ENCODE measurements at places on chromosomes 2 and 18.

DNA sequence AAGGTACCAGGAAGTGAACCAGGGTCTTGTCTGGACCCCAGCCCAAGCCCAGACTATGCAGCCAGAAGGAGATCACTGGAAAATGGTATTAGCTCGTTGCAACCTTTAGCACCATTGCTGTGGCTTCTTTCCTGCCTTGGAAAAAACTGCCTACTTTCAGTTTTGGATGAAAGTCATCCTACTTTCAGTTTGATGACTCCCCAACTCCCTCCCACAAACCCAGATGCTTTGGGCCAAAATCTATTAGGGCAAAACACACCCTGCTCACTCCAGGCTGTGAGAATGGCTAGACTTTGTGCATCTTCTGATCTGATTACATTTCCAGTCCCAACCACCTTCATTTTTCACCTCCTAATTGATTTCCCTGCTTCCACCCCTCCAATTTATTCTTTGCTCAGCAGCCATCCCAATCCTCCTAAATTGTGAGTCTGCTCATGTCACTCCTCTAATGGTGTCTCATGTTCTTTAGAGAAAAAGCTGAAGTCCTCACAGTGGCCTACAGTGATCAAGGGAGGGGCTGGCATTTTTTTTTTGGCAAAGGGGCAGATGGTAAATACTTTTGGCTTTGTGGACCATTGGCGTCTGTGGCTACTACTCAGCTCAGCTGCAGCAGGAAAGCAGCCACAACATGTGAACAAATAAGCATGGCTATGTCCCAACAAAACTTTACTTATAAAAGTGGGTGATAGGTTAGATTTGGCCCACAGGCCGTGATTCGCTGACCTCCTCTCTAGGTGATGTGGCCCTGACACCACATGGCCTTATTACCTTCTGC is 368.7 kb downstream of the SLC4A3 start:
- peak; percentile 68 for DNase-seq

GRCh38 chr2:171141320-171141719 is 19.4 kb downstream of the TLK1 start:
- no peak for DNase-seq

- DNase-seq: no peak
These were observed 3.8 kb upstream of the ANKRD23 start for GRCh38 chr2:96847586-96847985.

DNA sequence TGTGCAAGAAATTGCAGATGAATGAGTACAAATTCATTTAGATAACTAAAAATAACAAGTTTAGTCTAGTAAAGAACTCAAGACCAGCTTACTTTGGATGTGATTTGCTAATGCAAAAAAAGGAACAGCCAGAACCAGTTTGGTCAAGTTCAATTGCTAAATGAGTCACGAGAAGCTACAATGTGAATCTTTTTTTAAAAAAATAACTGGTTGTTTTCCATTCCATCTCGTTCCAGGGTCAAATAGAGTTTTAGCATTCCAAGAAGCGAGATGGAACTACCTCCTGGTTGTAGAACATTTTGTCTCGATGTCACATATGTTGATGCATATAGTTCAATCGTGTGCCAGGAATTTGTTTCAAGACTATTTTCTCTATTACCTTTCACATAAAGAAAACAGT is 65.0 kb upstream of the IKZF2 start:
- peak; percentile 39 for DNase-seq

GRCh38 chr2:73089270-73090030 is 17.9 kb upstream of the SFXN5 start:
- peak; percentile 89 for DNase-seq

GRCh38 chr18:33440060-33441043 is at the start of gene CCDC178:
CCDC178 (minus strand) TSS chr18:33440721; CDS start chr18:33412088, 28,633 bp downstream.
- peak; percentile 80 for DNase-seq

GRCh38 chr2:233211548-233211895 is 40.0 kb upstream of the ATG16L1 start:
- DNase-seq: no peak

DNA sequence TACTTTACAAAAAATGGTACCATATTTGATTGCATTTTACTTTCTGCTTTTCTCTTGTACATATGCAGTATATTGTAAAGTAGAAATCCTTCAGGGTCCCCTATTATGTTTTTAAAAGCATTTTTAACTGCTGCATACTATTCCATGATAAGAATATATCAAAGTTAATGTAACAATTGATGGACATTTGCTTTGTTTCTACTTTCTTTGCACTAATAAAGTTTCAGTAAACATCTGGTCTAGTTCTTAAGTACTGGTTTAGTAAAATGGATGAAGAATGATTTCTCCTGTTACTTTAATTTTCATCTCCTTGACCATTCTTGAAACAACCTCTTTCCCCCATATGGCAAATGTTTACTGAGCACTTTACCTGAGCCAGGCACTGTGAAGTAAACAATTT is 1.7 kb downstream of the MRPS9 start:
- DNase-seq: no peak

DNA sequence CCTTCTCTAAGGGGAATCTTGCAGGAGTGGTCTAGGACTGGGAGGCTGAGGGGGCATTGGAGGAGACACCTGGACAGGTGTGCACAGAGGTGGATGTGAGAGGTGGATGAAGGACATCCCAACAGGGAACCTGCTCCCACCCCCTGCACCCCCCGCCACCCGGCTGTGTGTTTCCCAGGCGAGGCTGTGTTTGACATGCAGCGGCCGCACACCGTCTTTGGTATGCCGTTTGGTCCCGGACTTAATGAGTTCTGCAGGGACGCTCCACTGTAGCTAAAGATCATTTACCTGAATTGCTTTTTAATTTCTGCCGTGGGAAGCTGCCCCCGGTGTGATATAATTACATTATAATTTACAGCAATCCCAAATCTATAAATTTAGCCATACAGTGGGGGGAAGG is 87.3 kb downstream of the GLI2 start:
- no peak for DNase-seq

DNA sequence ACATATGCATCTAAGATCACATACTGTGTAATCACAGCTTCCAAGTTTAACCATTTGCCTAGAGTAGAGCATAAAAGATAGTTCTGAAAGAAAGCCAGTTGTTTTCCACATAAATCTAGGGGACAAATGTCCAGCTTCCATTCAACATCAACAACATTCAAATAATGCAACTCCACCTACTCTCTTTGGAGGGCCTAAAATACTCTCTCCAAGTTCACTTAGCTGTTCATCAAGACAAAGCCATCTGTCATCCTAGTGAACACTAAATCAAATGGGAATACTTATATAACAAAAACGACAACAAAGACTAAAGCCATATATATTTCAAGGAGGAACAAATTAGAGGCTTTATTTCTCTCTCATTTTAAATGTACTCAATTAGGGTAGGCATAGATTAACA is 221.5 kb upstream of the CDH2 start:
- DNase-seq: no peak

DNA sequence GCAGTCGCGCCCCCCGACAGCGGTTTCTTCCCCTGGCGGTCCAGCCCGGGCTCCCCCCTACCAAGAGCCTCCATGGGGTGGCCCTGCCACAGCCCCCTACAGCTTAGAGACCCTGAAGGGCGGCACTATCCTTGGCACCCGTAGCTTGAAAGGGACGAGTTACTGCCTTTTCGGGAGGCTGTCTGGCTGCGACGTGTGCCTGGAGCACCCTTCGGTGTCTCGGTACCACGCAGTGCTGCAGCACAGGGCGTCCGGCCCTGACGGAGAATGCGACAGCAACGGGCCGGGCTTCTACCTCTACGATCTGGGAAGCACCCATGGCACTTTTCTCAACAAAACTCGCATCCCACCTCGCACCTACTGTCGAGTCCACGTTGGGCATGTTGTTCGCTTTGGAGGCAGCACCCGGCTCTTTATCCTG is 475 bp downstream of the SLC4A1AP start:
- no peak for DNase-seq

DNA sequence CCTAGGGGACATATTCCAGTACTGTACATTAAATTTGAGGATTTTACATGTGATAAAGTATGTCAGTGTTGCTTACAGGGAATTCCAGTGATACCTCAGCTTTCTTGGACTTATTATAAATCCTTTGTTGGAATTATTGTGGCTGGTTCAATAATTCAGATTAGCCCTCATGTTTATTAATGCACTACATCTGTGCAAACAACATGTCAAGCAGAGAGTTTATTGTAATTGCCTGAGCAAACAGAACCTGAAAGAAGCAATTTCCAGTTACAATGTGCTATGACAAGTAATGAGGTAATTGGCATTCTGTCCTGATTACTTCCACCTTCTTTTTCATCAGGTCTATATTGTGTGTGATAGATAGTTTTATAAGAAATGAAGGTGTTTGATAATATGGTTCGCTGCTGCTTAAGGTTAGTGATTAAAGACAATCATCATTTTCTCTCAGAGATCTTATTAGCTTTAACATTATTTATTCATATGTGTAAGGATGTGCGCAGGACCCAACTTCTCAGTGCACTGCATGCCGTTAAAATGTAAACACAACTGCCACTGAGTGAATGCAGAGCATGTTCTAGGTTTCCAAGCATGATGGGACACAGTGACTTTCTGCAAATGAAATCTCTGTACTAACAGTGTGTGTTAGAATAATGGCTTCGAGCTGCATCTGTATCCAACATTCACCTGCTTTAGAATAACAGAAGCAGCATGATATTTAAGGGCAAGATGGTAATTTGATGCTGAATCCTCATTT is 973.7 kb upstream of the POU3F3 start:
- no peak for DNase-seq

DNA sequence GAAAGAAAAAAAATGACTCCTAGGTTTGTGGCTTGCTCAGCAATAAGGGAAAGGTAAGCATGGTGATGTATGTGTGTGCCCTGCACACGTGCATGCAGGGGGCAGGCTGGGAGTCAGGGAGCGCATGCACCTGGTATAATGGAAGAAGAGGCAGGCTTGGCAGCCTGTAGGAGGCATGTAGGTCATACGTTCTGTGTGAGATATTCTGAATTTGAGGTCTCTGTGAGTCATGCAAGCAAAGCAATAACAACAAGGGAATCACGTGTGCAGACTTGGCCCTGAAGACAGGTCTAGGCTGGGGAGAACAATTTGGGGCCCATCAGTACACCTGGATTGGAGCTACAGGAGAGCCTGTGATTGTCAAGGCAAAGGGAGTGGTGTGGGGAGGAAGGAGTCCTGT is 94.5 kb upstream of the TTC39C start:
- DNase-seq: no peak

DNA sequence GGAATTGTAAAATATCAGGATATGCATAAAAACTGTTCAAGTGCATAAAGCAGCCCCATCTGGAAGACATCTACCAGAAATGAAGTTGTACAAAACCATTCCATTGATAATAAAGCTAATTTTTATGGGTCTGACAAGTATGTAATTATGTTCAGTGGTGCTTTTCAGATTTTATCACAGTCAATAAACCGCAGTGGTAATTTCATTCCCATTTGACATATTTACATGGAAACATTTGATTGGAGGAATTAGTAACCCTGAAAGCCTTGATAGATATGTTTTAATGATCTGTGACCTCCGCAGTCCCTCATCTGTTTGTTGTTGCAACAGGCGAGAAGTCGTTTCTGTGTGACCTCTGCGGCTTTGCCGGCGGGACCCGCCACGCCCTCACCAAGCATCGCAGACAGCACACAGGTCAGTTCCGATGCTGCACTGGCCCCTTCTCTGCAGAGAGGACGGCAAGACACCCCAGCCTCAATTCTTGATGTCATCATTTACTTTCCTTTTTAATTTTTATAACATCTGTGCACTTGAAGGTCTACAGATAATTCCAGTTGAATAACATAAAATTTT is 283.1 kb downstream of the ZNF407 start:
- DNase-seq: peak; percentile 27

DNA sequence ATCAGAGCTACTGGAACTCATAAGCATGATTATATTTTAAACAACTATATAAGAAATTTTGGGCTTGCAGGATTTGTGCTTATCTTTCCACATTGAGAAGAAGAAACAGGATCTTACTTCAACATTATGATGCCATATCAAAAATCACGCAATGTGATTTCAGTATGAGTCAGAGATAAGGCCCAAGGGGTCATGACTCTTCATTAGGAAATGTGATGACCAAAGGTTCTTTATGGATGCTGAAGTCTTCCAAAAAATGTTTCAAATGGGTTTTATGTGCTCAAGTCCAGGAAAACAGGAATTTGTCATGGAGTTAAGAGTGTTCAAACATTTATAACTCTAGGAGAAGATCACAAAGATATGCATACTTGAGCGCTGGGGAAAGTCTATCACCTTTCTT is 7.8 kb upstream of the SERPINB2 start:
- DNase-seq: no peak

DNA sequence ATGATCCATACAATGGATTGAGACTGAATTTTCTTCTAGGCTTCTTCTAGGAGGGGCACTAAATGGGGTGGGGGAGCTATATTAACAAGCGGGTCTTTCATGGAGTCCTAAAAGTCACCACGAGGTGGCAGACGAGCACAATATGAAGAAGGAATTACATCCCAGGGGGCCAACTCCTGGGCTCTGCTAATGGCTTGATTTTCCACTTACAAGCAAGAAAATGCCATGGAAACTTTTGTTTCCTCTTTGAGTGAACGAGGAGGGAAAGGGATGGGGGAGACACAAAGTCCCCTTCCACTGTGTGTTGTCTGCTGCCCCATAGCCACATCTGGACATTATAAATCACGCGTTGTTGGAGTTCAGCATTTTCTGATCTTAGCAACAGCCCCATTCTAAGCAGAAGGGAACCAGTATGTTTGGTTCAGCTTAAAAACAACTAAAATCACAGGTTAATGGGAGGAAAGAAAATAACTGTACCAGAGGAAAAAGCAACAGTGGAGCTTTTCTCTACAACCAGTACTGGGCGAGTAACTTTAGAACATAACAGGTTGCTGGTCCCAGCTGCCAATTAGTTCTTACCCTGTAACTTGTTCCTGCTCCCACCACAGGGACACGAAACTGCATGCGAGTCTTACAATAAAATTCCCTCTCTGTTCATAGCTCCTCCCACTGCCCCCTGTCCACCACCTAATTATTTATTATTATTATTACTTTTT is 285.0 kb upstream of the PARD3B start:
- DNase-seq: peak; percentile 95

DNA sequence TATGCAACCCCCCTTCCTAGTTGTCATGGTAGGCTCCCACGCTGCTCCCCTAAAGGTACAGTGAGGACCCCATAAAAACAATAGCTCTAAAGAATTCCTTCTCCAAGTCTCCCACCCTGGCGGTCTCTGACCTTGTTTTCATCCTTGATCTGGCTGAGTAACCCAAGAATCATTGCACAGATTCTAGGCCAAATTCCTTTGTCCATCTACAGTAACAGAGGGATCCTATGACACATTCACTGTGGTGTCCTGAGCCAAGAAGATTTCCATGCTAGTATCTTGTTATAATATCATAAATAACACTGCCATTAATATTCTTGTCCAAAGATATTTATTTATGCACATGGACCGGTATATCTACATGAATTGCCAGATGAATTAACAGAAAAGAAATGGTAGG is 240.2 kb downstream of the CYP26B1 start:
- DNase-seq: peak; percentile 39
